ENCODE measurements at places on chromosomes 1 and 21.
A peak's percentile ranks its signal among the peaks of the same experiment; 100 is the strongest.

DNA sequence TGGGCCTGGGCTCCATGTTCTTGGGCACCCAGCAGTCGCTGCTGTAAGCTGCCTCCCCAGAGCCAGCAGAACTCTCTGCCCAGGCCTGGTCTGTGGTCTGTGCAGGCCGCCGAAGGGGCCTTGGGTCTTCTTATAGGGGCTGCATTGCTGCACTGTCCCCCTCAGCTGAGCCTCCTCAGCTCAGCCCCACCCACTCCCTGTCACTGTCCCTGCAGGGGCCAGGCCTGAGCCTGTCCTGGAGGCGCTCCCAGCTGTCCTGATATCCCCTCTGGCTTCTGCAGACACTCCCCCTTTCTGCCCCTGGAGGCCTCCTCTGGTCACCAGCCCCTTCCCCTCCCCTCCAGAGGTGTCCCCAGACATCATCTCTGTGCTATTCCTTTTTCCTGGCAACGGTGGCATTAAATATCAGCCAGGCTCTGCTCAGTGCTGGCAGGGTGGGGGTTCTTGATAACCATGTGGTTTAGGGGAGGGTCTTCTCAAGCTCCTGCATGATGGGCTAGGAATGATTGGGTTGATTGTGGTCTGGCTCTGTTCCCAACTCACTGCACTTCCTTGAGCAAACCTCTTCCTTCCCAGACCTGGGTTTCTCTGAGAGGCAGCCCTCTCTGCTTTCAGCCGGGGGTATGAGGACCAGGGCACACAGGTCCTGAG, 3.7 kb upstream of the FOXO6 start:
- DNase-seq, result peak; percentile 69

DNA sequence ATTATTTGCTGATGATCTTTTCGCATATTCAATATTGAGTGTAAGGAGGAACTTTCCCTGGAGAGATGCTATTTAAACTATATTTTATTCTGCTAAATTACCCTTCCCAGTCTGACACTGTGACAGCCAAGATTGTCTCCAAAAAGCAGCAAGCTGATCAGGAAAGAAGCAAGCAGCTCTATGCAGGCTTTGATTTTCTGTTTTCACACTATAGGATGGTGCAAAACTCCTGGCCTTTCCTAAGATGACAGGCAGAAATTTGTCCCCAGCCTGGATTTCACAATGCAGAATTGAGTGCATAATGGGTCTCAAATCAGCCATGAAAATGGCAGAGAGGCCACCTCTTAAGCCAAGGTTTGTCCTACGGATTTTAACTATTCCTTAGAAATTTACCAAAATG, 1.1 kb downstream of the SGIP1 start:
- no peak for DNase-seq

- no peak for DNase-seq
Observed at GRCh38 chr1:150576367-150576711, 3.1 kb downstream of the MCL1 start.

DNA sequence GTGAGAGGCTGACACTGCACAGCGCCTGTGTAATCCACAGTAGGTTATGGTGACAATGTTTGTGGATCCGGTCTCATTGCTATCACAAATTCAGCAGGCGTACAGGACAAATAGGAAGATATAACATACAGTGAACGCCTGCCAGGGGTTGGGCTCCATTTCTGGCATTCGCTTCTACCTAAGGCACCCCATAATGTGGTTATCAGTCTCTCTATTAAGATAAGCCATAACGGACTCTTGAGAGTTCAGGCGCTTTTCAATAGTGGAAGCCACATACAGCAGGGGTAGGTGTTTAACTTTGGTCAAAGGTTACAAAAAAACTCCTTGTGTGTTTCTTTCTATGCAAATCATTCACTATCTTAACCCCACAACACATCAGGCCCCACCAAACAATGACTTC, 72.8 kb downstream of the SIPA1L2 start:
- no peak for DNase-seq
